ENCODE measurements at places on chromosomes 4 and X.

- peak; percentile 54 for DNase-seq
These were observed 5.7 kb downstream of the TCEANC start for GRCh38 chrX:13658602-13659001.

DNA sequence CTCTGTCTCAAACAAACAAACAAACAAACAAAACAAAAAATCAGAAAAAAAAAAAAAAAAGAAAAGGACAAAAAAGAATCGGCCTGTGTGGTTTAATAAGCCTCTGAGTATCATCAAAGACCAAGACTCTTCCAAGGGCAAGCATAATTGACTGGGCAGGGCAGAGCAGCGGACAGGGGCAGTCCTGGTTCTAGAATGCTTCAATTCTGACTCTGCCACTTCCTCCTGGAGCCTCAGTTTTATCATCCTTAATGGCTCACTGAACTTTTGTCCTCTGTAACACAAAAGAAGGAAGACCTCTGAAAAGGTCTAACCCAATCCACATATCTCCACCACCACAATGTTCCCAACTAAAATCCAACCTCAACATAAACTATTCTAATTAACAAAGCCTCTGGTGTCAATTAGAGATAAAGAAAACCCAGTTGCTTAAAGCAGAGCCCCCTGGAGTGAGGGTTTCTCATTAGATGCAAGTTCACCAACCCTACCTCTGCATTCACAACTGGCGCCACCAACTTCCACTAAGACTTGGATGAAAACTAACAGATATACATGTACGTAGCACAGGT lies 51.7 kb downstream of the TBC1D9 start:
- DNase-seq, result no peak

DNA sequence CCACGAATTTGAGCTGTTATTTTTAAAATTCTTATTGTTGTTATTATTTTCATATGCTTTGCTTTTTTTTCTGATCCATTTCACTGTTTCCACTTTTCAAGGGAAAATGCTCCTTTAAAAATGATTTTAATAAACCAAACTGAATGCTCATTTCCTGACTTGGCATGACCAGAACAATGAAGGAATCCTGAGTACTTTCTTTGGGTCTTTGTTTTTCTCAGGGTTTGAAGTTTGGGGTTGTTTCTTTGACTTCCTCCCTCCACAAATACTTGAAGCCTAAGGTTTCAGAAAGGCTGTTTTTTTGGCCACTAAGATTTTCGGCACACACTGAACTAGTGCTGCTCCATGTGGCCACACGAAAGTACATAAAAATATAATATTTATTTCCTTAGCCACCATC lies 171.0 kb downstream of the NR3C2 start:
- DNase-seq, result no peak

GRCh38 chr4:151415978-151416377 lies 7.0 kb downstream of the FHIP1A start:
- DNase-seq, result no peak

DNA sequence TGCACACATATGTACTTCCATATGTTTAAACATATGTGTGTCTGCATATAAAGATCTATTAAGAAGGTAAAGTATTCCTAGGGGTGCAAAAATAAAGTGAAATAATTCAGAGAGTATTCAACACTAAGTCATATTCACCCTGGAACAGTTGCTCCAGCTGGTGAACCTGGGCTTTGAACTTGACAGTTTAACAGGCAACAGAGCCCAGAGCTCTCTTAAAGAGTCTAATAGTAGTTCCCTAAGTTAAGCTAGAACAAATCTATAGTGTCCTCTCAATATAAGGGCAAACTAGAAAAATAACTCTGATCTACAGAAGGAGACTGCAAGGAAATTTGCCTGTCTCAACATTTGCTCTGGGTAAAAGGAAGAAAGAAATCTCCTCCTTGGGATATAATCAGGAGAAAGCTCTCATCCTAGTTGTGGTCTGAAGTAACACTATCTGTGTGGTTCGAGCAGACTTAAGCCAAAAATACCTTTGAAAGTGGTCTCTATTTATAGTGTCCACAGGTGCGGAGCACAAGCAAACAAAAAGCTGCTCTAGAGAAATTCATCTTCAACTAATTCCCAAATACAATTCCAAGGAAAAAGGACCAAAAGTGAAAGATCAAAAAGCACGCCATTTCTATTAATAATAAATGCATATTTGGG lies 29.9 kb downstream of the VEGFC start:
- no peak for DNase-seq

DNA sequence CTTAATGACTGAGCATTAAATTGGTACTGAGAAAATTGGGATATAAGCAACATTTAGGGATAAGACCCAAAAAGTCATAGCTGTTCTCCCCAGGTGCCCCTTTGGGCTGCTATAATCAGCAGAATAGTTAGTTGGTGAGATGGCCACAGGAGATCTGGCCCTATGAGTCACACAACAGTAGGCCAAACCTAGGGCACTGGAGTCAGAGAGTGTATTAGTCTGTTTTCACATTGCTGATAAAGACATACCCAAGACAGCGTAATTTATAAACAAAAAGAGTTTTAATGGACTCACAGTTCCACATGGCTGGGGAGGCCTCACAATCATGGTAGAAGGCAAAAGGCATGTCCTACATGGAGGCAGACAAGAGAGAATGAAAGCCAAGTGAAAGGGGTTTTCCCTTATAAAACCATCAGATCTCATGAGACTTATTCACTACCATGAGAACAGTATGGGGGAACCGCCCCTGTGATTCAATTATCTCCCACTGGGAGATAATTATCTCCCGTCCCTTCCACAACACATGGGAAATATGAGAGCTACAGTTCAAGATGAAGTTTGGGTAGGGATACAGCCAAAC lies 338.3 kb upstream of the NR3C2 start:
- DNase-seq, result no peak

GRCh38 chr4:15318621-15319348 lies 109.0 kb upstream of the C1QTNF7 start:
- no peak for DNase-seq

GRCh38 chr4:27293831-27294230 lies 433.2 kb downstream of the STIM2 start:
- DNase-seq, result no peak

GRCh38 chr4:140826701-140827027 lies 70.5 kb upstream of the TBC1D9 start:
- DNase-seq, result no peak

DNA sequence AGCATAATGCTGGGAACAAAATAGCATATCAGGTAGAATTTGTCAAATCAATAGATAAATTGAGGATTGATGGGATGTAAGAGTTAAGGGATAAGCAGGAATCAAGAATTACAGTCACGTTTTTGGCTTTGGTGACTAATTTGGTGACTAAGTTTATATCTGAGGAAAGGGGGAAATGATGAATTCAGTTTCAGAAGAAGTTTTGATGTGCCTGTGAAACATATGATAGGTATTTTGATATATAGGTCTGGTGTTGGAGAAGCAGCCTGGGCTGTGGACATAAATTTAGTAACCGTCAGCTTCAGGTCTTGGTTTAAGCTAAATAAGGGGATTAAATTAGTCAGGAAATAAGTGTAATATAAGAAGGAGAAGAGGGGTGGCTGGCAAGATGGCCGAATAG lies 79.0 kb upstream of the EDA2R start:
- no peak for DNase-seq

DNA sequence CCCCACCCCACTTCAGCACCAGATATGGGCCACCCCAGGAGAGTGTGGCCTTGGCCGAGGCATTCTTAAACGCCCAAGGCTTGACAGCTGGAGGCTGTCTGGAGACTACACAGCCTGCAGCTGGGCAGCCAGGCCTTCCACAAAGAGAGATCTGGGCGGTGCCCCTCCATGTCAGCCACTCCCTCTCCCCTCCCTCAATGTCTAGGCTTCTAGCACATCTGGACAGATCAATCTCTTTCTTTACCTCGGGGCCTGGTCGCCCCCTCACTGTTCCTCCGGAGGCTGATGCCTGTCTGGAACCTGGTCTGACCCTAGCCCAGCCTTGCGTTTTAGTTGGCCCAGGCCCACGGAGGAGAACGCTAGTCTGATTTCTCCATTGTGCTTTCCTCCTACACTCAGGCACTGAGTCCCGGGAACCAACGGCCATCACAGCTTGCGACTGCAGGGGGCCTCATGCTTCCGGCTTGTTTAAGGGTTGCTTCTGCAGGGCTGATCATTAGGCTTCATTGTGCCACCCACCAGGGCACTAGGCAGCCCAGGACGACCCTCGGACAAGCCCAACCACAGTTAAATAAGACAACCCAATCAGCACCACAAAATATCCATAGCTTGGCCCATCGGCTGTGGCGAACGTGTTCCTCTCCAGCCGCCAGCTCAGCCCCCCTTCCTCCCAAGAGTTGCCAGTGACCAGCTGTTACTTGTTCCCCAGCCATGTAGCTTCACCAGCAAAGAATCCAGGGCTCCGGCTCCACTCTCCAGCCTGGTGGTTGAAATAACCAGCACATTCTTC lies 200.6 kb downstream of the BCOR start:
- DNase-seq, result no peak

- DNase-seq, result no peak
These were observed 128.2 kb upstream of the OTUD4 start for GRCh38 chr4:145308598-145308997.

GRCh38 chr4:6561173-6561516 lies 13.8 kb upstream of the MAN2B2 start:
- DNase-seq, result no peak

- DNase-seq, result no peak
These were observed 21.8 kb downstream of the C4orf33 start for GRCh38 chr4:129117705-129118104.

DNA sequence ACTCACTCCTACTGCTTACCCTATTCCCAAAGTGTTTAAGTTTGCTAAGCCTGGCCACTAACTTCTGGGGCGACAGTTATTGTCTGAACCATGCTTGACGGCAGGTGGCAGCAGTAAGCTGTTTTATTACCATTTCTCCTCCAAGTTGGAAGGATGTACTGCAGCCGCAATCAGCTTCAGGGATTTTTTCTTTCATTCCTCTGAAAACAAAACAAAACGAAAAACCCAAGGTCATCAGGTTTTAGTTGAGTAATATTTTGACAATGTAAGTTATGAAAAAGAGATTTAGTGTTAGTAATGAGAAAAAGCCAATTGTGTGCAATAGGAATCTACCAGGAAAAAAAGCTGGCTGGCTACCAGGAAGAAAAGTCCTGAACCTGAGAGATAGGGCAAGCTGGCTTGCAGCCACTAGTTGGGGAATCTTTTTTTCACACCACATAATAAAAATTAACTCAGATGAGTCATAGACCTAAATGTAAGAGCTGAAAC lies 13.2 kb upstream of the RAB9B start:
- peak; percentile 23 for DNase-seq

DNA sequence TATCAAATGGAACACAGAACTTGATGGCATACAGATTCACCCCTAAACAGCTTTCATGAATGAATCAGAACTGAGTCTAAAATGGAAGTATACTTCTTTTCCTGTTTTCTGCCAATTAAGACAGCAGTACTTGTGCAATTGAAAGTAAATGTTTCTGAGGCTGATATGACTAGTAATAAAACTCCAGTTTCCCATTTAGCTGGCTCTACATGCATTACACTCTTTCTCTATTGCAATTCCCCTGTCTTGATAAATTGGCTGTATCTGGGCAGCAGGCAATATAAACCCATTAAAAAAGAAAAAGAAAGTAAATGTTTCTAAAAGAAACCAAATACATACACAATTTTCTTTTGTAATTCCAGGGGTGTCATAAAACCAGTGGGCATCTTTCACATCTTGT lies 4.6 kb downstream of the NOA1 start:
- no peak for DNase-seq

DNA sequence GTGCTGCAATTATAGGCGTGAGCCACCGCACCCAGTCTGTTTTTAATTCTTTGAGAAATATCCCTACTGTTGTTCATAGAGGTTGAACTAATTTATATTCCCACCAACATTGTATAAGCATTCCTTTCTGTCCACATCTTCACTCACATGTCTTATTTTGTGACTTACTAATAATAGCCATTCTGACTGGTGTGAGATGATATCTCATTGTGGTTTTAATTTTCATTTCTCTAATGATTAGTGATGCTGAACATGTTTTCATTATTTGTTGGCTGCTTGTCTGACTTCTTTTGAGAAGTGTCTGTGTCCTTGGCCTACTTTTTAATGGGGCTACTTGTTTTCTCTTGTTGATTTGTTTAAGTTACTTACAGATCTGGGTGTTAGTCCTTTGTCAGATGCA lies 310.9 kb upstream of the MAOA start:
- no peak for DNase-seq

DNA sequence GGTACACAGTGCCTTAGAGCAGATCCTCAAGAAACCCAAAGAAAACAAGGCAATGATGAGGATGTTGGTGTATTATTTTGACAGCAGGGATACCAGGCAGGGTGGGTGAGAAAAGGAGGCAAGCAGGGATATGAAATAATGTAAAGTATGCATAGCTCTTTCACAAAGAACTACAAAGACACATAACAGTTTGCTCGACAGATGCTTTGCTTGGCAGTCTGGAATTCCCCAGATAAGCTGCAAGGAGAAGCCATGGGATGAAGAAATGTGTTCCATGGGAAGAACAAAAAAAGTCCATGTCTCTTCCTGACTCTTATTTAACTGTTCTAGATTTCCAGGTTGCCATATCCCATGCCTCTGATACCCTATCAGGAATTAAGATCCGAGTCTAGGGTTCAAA lies 75.4 kb downstream of the FAM13A start:
- DNase-seq, result no peak

GRCh38 chr4:139734201-139734874 lies 68.7 kb downstream of the MGST2 start:
- DNase-seq, result no peak

GRCh38 chr4:100258675-100259074 lies 68.4 kb upstream of the DDIT4L start:
- no peak for DNase-seq

DNA sequence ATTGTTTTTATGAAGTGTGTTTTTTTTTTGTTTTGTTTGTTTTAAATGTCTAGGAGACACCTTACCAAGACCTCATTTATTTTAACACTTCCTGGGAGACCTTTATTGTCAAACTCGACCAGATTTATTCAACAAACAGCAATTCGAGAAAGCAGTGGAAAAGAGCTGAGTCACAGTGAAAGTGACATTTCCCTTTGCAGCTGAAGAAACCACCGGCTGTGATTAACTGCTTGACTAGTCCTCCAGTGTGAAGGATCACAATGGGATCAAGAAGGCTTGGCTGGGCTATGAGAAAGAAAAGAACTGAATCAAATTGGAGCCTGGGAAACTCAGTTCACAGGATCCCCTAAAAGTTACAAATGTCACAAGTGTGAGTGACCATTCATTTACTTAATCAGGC lies 11.9 kb upstream of the ADH7 start:
- DNase-seq, result no peak

DNA sequence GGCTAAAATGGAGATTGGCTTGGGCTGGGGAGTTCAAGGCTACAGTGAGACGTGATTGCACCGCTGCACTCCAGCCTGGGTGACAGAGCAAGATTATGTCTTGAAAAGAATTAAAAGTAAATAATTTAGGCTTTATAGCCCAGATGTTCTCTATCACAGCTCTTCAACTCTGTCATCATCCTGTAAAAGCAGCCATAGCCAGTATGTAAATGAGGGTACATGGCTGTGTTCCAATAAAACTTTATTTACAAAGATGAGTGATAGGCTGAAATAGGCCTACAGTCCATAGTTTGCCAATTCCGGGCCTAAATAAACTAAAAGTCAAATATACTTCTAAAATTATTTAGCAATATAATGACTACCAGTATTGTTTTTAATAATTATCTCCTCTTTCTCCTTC lies 9.2 kb downstream of the RRH start:
- no peak for DNase-seq

GRCh38 chrX:44568196-44568595 lies 25.5 kb upstream of the FUNDC1 start:
- no peak for DNase-seq

- DNase-seq, result no peak
These were observed 12.3 kb downstream of the NAT8L start for GRCh38 chr4:2071252-2071911.

- no peak for DNase-seq
These were observed 96.0 kb upstream of the NUDT6 start for GRCh38 chr4:123018396-123018775.

All from central memory CD4-positive, alpha-beta T cell (primary cell).